ENCODE measurements at places on chromosomes 1 and 21. TPM values are rescaled to one million over a fixed set of nuclear protein-coding genes. Genes with fewer than 3 reads are reported as not detected.

BCAR3 gene
- 0.25 TPM for total RNA-seq

CHI3L1 gene
- total RNA-seq, result not detected

DIRAS3 gene
- not detected for total RNA-seq

SPATA6 gene
- total RNA-seq, result 4.2 TPM

GPR25 gene
- total RNA-seq, result not detected

NT5C1A gene
- total RNA-seq, result 0.97 TPM

DDI2 gene
- 32.2 TPM for total RNA-seq

GRHL3 gene
- total RNA-seq, result not detected

THEM5 gene
- total RNA-seq, result not detected

NHLH1 gene
- total RNA-seq, result 0.46 TPM

CENPF gene
- 74.2 TPM for total RNA-seq

ACKR1 gene
- total RNA-seq, result not detected

Data from activated naive CD4-positive, alpha-beta T cell treated with anti-CD3 and anti-CD28 coated beads, Interleukin-2, amount 50 U/mL, for 72 hours (primary cell).